ENCODE measurements at places on chromosomes 4 and X. TPM values are rescaled to one million over a fixed set of nuclear protein-coding genes. Genes with fewer than 3 reads are reported as not detected.

The SCRG1 gene
- 3.6 TPM for total RNA-seq

The FGB gene
- not detected for total RNA-seq

The UTP3 gene
- total RNA-seq = 15.6 TPM

The ATP11C gene
- total RNA-seq = 70.3 TPM

The PDCL2 gene
- not detected for total RNA-seq

The CSAG3 gene
- total RNA-seq = not detected

The PPEF2 gene
- not detected for total RNA-seq

The KIT gene
- 1.2 TPM for total RNA-seq

The FAM133A gene
- 0.20 TPM for total RNA-seq

The TGIF2LX gene
- not detected for total RNA-seq

The PHOX2B gene
- not detected for total RNA-seq

The TMEM150C gene
- 0.53 TPM for total RNA-seq

The ZGRF1 gene
- 2.9 TPM for total RNA-seq

The CENPC gene
- total RNA-seq = 9.3 TPM

The SLC25A31 gene
- total RNA-seq = not detected

The PRMT9 gene
- total RNA-seq = 10.0 TPM

The COX7B2 gene
- not detected for total RNA-seq

The MAGEA12 gene
- not detected for total RNA-seq

All from smooth muscle cell of the pulmonary artery (primary cell).